ENCODE measurements at places on chromosomes 12 and 14.

GRCh38 chr12:104733717-104734175, 224.3 kb downstream of the SLC41A2 start:
- DNase-seq, result no peak

GRCh38 chr12:115203701-115204100, 519.7 kb upstream of the TBX3 start:
- no peak for DNase-seq

- DNase-seq, result no peak
Measured at GRCh38 chr14:39240769-39241168, 7.1 kb downstream of the MIA2 start.

DNA sequence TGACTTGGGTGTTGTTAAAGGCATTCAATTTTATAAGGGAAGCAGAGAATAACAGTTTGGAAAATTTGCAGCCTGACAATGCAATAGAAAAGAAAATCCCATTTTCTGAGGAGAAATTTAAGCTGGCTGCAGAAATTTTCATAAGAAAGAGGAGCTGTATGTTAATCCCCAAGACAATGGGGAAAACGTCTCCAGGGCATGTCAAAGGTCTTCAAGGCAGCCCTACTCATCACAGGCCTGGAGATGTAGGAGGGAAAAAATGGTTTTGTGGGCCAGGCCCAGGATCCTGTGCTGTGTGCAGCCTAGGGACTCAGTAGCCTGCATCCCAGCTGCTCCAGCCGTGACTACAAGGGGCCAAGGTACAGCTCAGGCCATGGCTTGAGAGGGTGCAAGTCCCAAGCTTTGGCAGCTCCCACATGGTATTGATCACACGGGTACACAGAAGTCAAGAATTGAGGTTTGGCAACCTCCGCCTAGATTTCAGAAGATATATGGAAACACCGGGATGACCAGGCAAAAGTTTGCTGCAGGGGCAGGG, 846.4 kb downstream of the C12orf50 start:
- DNase-seq, result no peak

GRCh38 chr14:98868866-98869265, 403.1 kb downstream of the BCL11B start:
- DNase-seq, result no peak

- DNase-seq, result no peak
Measured at GRCh38 chr12:97745406-97746101, 282.9 kb downstream of the RMST start.

GRCh38 chr12:54968181-54968730, 16.3 kb downstream of the TESPA1 start:
- DNase-seq, result no peak

- DNase-seq, result no peak
Measured at GRCh38 chr14:89336338-89336737, 80.7 kb downstream of the FOXN3 start.

GRCh38 chr12:112321245-112321644, 61.0 kb downstream of the HECTD4 start:
- no peak for DNase-seq

DNA sequence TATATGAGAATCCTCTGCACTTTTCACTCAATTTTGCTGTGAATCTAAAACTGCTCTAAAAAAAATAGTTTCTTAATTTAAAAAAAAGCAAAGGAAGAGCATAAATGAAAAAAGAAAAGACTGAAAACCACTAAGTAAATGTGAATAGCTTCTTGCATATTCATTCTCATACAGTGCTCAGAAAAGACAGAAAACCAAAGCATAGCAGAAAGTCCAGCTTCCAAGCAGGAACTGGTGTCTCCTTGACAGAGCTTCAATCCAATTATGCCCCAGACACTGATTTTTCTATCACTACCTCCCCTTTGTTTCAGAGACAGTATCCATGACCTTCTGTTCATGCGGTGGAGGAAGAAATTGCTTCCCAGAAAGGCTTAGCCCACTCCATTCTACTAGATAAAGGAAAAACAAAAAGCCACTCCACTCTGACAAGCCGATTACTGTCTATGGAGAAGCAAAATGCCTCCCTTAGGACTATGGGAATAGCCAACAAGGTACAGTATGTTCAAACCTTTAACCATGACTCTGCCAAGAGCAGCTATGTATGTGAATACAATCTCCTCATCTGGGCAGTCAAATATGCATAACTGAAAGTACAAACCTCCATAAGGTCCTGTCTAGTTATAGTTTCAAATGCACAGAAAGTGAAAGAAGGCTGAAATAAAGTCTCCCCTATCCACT, 40.6 kb downstream of the ATF7 start:
- no peak for DNase-seq

GRCh38 chr12:126385785-126386184, 1320.5 kb downstream of the AACS start:
- no peak for DNase-seq

- no peak for DNase-seq
Measured at GRCh38 chr12:124401704-124402221, 106.9 kb downstream of the RFLNA start.

- DNase-seq, result no peak
Measured at GRCh38 chr14:44960646-44961045, 1.1 kb downstream of the KLHL28 start.

GRCh38 chr12:51218607-51219161, 822 bp upstream of the POU6F1 start:
- DNase-seq, result no peak

GRCh38 chr12:3046441-3047200, 30.6 kb upstream of the TSPAN9 start:
- no peak for DNase-seq

DNA sequence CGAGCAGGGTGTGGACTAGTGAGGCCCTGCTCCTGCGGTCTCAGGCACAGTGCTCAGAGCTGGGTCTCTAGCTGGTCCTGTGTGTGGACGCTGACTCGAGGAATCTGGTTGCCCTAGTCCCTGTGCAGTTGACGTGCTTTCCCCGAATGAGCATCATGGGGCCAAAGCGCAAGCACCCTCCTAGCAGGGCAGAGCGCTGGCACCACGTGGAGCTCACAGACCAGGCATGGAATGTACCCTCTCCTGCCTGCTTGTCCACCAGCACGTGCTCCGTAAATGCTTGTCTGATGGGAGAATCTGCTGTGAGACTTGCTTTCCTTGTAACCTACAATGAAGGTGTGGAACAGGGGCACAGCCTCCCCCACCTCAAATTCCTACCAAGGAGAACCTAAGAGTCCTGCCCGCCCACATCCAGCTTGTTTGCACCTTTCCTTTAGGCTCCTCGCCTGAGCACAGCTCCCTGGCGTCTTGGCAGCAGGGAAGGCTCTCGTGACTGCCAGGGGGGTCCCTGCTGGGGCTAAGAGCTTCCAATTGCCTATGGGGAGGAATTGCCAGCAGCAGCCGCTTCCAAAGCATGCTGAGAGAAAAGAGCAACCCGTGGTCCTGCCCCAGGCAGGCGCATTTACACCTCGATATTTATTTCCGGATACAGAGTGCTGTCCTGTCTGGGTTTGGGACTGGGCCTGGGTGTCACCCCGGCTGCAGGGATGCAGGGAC, 125.0 kb downstream of the PIWIL1 start:
- no peak for DNase-seq

- no peak for DNase-seq
Measured at GRCh38 chr14:105854600-105855245, 328.3 kb downstream of the TMEM121 start.

DNA sequence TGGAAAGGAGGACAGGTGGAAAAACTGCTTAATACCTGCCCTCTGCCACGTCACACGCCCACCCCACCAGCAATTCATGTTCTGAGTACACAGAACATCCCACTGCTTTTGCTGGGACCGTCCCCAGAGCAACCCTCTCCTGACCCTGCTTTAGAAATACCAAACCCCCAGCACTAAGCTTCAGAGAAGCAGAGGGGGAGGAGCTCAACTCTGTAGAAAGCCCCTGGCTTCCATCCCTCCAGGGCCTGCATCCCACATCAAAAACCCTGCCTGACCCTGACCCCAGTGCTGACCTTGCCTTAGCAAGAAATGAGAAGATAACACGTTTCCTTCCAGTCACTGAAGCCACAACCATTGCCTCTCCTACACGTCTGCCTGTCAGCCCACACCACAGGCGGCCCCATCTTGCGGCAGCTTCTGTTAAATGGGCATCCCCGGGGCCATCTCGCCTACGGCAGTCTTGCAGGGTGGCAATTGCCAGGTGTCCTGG, 19.7 kb downstream of the VDR start:
- peak; percentile 9 for DNase-seq

DNA sequence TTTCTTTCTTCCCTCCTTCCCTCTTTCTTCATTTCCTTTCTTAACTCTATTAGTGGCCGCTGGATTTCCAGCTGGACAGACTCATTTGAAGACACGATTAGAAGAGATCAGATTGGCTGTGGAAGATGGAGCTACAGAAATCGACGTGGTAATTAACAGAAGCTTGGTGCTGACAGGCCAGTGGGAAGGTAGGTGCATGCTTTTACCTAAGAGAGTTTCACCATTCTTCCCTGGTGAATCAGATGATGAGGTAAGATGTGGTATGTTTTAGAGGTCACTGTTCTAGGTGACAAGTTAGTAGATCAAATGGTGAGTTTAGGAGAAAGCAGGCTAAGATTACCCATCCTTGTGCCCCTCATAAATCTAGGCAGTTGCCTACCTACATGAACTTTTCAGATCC, 51.6 kb downstream of the DERA start:
- DNase-seq, result no peak

DNA sequence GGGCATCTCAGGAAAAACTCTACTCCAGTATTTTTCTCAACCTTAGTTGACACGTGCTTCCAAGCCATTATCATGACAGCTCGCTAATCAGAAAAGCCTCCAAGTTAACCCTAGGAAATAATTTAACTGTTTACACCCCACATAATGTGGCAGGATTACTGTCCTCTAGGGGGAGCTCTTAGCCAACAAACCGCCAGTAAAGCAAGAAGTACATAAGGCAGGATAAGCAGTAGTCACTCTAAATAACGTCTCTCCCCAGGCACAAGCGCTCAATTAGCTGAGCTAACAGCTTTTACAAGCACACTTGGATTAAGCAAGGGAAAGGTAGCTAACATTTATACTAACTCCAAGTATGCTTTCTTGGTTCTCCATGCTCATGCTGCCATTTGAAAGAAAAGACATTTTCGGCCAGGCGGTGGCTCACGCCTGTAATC, 22.8 kb downstream of the APOBEC1 start:
- no peak for DNase-seq

DNA sequence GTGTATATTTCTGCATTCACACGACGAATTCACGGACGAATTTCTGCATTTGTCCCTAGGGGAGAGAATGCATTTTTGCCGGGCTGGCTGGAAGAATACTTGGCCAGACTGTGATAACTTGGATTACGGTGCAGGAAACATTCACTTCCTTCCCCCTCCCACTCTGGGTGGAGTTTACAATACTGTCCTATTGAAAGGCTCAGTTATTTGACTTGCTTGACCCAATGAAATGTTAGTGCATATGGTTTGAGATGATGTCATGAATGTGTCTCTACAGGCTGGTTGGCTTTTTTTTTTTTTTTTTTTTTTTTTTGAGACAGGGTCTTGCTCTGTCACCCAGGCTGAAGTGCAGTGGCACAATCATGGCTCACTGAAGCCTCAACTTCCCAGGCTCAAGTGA, 90.7 kb upstream of the NOS1 start:
- no peak for DNase-seq

All from CD8-positive, alpha-beta memory T cell (primary cell).